GM12864 (cell line): ENCODE measurements at places on chromosomes 3 and 15.

- DNase-seq, result no peak
Observed at GRCh38 chr3:69855436-69856162, 116.3 kb downstream of the MITF start.

- DNase-seq, result no peak
Observed at GRCh38 chr15:81410318-81410753, 36.3 kb upstream of the TMC3 start.

- DNase-seq, result no peak
Observed at GRCh38 chr15:70617076-70617910, 146.1 kb downstream of the UACA start.

DNA sequence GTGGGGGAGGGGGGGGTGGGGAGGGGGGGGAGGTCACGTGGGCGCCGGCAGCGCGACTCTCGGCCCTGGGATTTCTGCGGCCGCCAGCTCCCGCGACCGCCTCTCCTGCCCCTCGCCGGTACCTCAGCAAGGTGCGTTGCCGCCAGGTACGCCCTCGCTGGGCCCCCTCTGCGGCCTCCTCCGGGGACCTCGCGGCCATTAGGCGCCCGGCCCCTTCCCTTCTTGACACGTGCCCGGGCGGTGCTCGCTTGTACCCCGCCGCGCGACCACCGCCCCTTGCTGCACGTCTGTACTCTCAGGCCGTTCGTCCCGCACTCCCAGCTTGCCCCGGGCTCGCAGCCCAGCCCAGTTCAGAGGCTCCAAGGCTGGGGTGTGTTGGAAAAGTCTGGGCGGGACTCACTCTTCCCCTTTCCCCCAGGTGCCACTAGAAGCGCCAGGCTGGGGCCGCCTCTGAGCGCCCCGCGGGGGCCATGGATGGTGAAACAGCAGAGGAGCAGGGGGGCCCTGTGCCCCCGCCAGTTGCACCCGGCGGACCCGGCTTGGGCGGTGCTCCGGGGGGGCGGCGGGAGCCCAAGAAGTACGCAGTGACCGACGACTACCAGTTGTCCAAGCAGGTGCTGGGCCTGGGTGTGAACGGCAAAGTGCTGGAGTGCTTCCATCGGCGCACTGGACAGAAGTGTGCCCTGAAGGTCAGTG is at the start of gene MAPKAPK3:
TSS of gene MAPKAPK3 (plus strand) at position 56 of the 696 bp plus-strand sequence. CDS start at position 471, 415 bp downstream.
- DNase-seq, result no peak

DNA sequence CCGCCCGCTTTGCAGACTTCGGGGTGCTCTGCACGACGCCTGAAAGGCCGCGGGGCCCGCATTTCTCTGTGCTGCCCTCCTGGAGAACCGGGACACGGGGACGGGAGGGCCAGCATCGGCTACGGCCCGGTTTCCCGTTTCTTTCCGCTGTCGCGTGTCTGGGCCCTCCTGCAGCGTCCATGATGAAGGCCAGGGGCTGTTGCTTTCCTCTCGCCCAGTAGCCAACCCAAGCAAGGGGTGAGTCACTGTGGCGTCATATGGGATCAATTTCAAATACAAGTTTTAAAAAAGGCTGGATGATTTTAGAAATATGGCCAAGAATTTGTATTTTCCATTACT is 435 bp downstream of the SLC35G2 start:
- DNase-seq, result no peak

- no peak for DNase-seq
Observed at GRCh38 chr3:193499801-193500485, 54.8 kb downstream of the ATP13A4 start.

DNA sequence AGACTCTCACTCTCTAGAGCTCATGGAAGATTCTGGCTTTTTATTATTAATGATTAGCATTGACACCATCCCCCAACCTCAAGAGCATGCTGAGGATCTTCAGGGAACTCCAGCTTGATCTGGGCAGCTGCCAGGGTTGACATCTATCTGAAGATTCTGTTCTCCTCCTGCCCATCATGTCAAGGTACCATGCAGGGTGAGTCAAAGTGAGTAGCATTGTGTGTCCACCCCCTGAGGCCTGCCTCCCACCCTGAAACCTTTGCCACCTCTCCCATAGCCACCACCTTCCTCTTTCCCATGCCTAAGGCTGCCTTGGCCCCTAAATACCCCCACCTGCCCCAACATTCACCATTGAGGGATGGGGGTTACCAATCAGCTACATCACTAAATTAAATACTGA is 70.1 kb upstream of the SLCO3A1 start:
- no peak for DNase-seq

DNA sequence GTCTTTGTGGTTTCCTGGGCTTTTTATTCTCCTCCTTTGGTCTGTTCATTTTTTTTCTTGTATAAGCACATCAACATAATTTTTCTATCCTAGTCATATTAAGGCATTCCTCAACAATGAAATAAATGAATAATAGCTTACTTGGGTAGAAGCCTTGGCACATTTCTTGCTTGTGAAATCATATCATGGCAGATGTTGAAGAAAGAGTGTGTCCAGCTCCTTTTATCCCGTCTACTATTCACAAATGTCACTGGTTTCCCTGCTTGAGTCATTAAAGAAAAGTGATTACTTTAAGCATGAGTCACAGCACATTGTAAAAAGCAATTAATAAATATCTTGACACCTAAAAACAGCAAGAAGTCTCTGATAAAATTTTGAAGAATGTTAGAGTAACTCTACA is 42.1 kb downstream of the MINAR1 start:
- DNase-seq, result no peak

- no peak for DNase-seq
Observed at GRCh38 chr15:36921484-36922091, 178.8 kb downstream of the MEIS2 start.

- DNase-seq, result no peak
Observed at GRCh38 chr3:49120096-49120437, 556 bp downstream of the USP19 start.

GRCh38 chr15:64678126-64678819 is 97.1 kb downstream of the RBPMS2 start:
- no peak for DNase-seq

- no peak for DNase-seq
Observed at GRCh38 chr3:141191097-141191749, 40.4 kb upstream of the PXYLP1 start.

DNA sequence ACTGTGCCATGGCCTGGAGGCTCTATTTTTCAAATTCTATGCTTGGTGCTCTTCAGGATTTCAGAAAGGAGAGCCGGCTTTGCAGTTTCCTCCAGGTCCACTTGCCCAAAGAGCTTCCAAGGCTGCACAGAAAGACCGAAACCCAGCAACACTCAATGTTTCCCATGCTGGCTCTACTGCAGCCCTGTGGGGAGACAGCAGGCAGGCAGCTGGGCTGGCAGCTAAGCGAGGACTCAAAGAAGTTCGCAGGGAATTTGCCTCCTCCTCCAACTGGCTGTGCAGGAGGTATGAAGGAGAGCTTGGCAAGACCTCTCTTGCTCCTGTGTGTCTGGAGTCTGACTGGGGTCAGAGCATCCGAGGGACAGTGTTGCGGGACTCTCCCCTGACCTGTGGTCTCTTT is 17.4 kb upstream of the ITGA11 start:
- no peak for DNase-seq

GRCh38 chr3:151393941-151394340 is 9.4 kb upstream of the P2RY12 start:
- DNase-seq, result no peak

DNA sequence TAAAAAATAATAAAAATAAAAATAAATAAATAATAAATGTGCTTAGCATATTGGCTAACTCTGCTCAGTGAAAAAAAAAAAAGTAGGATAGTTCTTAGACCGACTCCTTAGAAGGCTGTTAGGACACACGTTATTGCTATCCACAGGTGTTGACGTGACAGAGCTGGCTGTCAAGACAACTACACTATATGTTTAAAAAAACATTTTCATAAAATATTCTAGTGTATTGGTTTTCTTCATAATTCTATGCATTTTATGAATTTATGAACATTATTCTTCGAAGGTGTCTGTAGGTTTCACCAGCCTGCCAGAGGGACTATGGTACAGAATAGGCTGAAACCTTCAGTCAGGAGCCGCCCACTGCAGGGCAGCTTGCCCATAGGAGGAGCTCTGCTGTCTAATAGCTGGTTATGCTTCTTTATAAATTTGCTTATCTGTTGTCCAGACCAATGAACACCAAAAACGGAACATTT is 9.2 kb downstream of the TM4SF1 start:
- no peak for DNase-seq

- DNase-seq, result no peak
Observed at GRCh38 chr3:191352014-191352413, 21.7 kb upstream of the UTS2B start.

GRCh38 chr15:39598186-39598850 is 17.4 kb downstream of the THBS1 start:
- DNase-seq, result no peak

- no peak for DNase-seq
Observed at GRCh38 chr15:66646308-66646707, 55.7 kb upstream of the SMAD6 start.
